ENCODE measurements at places on chromosomes 12 and 14.

DNA sequence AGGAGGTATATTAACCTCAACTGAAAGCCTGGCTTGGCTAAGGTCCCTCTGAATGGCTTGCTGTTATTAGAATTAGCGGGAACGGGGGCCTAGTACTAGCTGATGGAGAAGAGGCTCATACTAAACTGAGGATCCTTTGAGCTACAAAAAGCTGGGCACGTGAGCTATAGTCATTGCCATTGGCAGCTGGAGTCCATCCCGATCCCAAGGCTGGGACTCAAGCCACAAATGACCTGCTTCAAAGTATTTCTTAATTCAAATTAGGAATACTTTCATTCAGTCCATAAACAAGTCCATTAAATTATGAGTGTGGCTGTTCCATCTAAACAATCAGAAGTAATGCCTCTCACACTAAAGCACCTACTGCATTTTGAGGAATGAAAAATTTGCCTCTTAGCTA lies 114.5 kb downstream of the DACT1 start:
- no peak for DNase-seq

- no peak for DNase-seq
Observed at GRCh38 chr12:51692016-51692415, 101.0 kb downstream of the SCN8A start.

DNA sequence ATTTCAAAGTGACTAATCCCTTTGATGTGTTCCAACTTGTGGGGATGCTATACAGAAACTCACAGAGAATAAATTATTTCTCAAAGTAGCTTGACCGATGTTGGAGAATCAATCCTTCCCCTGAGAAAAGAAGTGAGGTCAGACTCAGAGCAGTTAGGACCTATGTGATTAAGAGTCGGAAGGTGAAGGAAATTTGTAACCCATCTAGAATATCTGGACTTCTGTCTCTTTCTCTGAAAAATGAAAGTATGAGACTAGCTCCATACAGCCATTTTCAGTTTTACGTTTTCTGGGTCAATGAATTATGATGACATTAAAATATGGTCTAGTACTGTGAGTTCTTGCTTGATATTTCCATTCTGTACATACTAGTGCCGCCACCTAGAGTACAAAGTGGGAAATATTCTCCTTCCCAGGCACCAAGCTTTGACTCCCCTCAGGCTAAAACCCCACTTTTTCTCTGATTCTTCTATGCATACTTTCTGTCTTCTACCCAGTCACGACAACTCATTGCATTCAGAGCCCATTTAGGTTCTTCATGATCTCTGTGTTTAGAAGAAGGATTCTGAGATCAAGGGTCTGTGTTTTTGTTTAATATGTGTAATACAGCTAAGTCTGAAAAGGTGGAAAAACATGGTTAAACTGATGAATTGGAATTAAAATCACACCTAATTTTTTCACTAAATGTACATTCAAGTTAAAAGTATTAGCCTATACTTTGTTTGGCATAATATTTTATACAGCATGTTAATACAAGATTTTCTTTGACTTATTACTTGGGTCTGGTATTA lies 6.9 kb upstream of the NTS start:
- DNase-seq = peak; percentile 65

GRCh38 chr12:88958153-88958552 lies 377.9 kb upstream of the KITLG start:
- peak; percentile 73 for DNase-seq

DNA sequence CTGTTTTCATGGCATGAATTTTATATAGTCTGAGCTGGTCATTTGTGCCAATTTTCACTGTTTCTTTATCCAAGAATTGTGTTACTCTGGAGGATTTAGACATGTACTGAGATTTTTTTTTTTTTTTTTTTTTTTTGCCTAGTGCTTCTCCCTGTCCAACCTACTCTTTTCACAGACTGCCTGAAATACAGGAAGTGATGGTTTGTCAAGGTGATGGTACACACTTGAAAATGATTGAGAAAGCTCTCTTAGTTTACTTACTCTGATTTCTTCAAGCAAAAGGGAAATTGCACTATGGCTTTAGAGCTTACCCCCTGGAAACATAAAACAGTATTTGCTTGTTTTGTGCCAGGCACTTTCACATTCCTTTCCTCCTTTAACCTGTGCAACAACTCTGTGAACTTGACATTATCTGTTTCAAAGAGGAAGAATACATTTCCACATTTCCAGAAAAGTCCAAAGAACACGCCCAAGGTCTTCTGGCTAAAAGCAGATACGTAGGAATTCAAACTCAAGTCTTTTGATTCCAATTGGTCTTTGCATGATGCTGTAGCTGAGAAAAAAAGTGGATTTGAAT lies 181.1 kb downstream of the SLC15A5 start:
- DNase-seq = no peak

- no peak for DNase-seq
Observed at GRCh38 chr12:112178796-112179195, 53.4 kb downstream of the TRAFD1 start.

DNA sequence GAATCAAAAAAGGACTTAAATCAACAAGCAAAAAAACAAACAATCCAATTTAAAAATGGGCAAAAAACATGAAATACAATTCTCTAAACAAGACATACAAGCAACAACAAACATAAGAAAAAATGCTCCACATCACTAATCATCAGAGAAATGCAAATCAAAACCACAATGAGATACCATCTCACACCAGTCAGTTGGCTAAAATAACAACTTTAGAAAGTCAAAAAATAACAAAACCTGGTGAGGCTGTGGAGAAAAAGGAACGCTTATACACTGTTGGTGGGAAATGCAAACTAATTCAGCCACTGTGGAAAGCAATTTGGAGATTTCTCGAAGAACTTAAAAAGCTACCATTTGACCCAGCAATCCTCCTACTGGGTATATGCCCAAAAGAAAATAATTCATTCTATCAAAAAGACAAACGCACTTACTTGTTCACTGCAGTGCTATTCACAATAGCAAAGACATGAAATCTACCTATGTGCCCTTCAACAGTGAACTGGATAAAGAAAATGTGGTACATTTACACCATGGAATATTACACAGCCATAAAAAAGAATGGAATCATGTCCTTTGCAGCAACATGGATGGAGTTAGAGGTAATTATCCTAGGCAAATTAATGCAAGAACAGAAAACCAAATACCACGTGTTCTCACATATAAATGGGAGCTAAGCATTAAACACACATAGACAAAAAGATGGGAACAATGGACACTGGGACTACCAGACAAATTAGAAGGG lies 26.9 kb downstream of the PRKD1 start:
- no peak for DNase-seq

- DNase-seq = no peak
Observed at GRCh38 chr12:108922918-108923317, 43.0 kb downstream of the DAO start.

GRCh38 chr14:55240526-55241178 lies 30.6 kb upstream of the FBXO34 start:
- no peak for DNase-seq

- no peak for DNase-seq
Observed at GRCh38 chr12:40158592-40159111, 52.8 kb upstream of the SLC2A13 start.

- no peak for DNase-seq
Observed at GRCh38 chr12:43029971-43030370, 440.4 kb upstream of the PRICKLE1 start.

DNA sequence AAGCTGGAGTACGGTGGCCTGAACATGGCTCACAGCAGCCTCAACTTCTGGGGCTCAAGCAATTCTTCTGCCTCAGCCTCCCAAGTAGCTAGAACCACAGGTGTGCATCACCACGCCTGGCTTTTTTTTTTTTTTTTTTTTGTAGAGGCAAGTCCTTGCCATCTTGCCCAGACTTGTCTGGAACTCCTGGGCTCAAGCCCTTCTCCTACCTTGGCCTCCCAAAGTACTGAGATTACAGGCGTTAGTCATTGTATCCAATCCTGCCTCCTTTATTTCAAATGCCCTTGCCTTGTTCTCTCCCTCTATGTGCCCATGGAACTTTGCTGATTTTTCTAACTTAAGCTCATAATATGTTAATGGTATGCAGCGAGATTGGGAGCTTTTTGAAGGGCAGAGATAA lies 49.2 kb upstream of the PRICKLE1 start:
- no peak for DNase-seq

GRCh38 chr14:64196814-64197411 lies 97.3 kb downstream of the ESR2 start:
- DNase-seq = no peak

DNA sequence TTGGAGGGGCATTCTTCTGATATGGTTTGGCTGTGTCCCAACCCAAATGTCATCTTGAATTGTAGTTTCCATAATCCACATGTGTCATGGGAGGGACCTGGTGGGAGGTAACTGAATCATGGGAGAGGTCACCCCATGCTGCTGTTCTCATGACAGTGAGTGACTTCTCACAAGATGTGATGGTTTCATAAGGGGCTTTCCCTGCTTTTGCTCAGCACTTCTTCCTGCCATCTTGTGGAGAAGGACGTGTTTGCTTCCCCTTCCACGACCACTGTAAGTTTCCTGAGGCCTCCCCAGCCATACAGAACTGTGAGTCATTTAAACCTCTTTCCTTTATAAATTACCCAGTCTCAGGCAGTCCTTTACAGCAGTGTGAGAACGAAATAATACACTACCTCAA lies 382.4 kb downstream of the VRK1 start:
- no peak for DNase-seq

GRCh38 chr14:23169622-23170021 lies 13.8 kb downstream of the SLC7A8 start:
- no peak for DNase-seq

DNA sequence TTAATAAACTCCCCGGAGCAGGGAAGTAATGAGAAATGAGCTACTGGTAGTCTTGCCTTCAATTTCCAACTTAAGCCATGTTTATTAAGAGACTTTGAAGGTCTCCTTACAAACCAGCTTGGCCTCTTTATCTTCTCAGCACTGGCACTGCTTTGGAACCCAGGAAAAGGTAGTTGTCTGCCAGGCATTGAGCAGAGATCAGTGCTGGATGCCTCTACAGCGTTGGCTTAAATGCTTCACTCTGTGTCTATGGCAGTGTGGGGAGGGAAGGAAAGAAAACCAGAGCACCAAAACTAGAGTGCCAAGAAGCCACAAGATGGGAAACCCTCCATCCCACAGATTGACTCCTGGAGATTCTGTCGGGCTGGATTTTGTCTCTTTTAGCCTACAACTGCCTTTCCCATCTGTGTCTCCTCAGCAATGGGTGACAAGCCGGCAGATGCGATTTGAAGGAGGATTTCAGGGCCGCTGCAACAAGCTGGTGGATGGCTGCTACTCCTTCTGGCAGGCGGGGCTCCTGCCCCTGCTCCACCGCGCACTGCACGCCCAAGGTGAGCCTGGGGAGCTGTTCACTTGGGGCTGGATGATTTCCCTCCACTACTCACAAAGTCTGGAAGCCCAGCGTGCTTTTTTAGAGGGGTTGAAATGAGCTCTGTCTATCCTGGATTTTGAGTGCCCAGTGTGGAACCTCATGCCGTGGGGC lies 57.3 kb downstream of the FNTB start:
- DNase-seq = no peak

- no peak for DNase-seq
Observed at GRCh38 chr12:102642199-102642598, 161.8 kb upstream of the IGF1 start.

DNA sequence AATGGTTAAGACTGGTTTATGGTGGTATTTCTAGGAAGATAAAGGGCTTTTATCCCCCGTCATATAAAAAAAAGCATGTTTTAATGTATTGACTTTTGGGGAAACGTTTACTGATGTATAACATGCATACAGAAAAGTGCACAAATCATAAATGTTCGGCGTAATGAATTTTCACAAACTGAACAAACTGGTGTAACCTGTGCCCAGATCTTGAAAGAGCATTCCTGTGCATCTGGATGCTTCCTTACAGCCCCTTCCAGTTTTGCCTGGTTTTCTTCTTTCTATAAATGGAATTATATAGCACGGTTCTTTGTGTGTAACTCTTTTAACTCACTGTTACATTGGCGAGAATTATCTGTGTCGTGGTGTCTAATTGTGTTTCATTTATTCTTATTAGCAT lies 693.8 kb upstream of the TBX3 start:
- no peak for DNase-seq

- no peak for DNase-seq
Observed at GRCh38 chr12:79275631-79276030, 411.1 kb downstream of the SYT1 start.

GRCh38 chr14:104278214-104278534 lies 139.8 kb downstream of the KIF26A start:
- no peak for DNase-seq

DNA sequence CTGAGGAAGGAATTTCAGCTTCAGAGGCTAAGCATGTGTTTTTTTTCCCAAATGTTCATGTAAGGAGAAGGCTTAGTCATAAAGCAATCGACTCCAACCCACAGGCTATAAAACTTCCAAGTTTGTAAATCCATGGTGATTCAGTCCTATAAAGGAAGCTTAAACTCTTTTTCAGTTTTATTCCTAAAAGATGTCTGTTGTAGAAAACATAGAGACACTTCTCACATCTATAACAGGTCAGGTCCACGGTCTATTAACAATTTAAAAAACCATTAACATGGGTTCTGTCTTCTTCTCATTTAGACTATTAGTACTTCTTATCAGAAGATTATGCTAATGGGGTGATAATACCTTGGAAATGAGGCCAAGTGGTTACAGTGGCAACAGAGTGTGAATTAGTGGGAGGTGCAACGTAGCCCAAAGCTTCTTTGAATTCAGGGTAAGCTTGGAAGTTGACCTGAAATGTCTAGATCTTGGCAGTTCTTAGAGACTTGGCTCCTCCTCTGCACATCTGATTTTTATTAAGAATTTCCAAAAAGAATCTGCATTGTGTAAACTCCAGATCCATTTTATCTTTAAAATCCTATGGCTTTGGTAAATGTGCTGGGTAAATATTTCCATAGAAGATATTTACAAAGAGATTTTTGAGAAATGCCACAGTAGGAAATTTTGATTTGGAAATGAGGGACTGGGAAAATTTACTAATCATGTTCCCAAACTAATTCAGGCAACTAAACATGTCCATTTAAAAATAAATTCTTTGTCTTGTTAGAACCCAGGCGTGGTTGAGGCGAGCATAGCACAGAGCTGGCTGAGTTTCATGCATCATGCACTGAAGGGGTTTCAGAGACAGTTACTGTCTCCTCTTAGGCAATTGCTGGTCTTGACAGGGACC lies 86.4 kb downstream of the EML1 start:
- DNase-seq = no peak

- no peak for DNase-seq
Observed at GRCh38 chr12:114293073-114293472, 112.9 kb downstream of the TBX5 start.
